NCI-H2107 (cell line): ENCODE measurements at places on chromosomes 3 and 15.

DNA sequence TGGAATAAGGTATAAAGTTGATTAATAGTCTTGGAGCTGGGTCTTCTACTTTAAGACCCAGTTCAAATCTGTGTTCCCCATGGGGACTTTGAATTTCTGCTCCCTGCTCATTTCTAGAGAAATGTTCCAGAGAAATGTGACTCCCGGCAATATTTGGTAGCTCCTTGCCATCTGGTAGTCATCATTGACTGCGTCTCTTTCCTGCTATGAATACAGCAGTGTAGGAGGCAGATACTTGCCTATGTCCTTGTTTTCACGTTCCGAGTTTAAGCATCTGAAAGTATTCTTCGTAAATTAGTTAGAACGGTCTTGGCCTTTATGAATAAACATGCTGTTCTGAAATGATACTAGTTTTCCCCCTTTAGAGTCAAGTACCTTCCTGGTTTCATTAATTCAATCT, 352.9 kb downstream of the PTPRG start:
- DNase-seq = no peak

DNA sequence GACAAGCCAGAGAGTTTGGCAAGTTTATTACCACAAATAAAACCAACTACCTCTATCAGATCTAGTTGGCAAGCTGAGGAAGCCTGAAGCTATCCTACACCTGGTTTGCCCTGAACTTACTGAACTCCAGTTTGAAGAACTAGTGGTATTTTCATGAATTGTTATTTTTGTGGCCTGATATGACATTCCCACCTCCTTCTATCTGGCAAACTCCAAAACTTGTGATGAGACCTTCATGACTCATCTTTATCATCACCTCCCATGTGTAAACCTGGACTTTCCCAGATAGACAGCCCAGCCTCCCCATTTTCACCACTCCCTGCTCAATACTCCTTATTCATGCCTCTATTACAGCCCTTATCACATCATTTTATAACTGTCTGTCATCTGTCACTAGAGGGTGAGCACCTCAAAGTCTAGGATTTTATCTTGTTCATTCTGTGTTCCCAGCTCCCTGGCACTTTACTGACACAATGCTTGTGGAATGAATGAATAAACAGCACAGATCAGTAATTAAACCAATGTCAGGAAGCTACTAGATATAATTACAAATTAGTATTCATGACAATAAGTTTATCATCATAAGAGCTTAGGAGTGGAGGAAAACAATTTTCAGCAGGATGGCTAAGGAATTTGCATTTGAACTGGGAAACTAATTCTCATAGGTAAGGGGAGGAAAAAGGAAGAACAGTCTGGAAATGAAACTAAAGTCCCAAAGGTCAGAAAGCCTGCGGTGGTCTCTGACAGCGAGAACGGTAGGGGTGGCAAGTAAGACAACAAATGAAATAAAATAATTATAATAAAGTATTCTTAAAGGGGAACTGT, 13.2 kb upstream of the TRANK1 start:
- no peak for DNase-seq

GRCh38 chr3:24773798-24774197, 279.1 kb upstream of the THRB start:
- peak; percentile 43 for DNase-seq

GRCh38 chr3:43609406-43609805, 12.4 kb downstream of the ANO10 start:
- DNase-seq = no peak

- no peak for DNase-seq
Observed at GRCh38 chr3:63124090-63124489, 154.0 kb upstream of the SYNPR start.
